ENCODE measurements at places on chromosomes 11 and 22. TPM values are rescaled to one million over a fixed set of nuclear protein-coding genes. Genes with fewer than 3 reads are reported as not detected.

GRCh38 chr11:58318532-58318931 lies 40.3 kb downstream of the OR5B17 start:
- DNase-seq = no peak

- DNase-seq = no peak
Observed at GRCh38 chr11:130611791-130612251, 163.4 kb downstream of the ADAMTS15 start.

- no peak for DNase-seq
Observed at GRCh38 chr11:34624069-34624468, 3.2 kb downstream of the EHF start.

DNA sequence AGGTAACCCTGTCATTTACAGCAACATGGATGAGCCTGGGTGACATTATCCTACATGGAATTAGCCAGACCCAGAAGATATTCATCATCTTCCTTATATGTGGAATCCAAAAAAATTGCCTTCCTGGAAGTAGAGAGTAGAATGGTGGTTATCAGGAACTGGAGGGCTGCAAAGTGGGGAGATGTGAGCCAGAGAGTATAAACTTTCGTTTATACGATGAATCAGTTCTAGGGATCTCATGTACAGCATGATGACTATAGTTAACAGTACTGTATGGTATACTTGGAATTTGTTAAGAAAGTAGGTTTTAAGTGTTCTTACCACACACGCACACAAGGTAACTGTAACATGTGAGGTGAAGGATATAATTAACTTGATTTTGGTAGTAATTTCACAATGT lies 79.1 kb downstream of the TBC1D22A start:
- no peak for DNase-seq

DNA sequence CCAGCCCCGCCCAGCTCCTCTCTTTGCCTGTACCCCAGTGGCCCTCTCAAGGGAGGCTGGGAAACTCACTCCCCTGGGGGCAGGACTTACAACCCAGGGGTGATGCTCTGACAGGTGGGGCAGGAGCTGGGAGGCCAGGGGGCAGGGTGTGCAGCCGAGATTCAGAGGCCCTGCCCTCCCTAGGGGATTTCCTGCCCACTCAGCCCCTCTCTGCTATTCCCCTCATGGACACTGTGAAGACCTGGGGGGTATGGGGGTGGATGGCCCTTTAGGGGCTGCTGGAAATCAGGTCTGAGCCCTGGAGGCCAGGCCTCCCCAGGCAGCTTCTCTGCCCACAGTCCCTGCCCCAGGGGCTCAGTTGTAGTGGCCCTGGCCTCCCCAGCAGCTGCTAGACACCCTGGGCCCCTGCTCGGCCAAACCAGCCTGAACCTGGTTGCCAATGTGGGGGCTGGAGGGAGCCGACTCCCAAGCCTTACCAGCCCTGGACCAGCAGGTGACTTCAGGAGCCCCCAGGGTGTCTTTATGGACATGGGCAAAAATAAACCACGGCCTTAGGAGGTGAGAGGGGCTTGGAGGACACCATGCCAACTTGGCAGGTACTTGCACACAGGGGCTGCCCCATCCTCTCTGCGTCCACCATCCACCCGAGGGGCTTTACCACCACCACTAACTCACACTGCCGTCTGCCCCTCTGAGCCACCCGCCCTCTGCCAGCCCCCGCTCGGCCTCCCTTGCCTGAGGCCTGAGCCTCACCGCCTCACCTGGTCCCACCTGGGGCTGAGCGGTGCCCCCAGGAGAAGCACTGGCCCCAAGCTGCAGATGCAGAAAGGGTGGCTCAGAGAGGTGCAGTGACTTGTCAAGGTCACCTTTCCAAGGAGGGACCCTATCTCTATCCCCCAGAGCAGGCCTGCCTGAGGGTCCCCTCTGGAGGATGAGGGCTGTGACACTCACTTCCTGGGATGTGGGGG lies 2.8 kb upstream of the PHLDA2 start:
- DNase-seq = no peak

CEP126 gene
- 14.3 TPM for polyA plus RNA-seq

DNA sequence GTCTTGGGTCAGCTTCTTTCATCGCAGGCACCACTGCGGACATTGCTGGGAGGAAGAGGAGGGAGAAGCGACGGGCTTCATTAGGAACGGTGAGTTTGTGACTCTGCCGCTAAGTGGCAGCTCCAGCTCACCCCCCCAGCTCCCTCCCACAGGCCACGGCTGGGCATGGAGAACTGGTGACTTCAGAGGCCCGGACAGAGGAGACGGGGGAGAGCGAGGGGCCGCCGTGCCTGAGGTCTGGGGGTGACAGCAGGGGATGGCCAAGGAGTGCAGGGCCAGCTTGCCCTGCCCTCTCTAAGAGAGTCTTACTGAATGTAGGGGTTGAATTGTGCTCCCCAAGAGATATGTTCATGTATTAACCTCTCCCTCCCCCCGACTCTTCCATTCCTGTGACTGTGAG lies 13.9 kb upstream of the NFAM1 start:
- no peak for DNase-seq

KDM4D gene
- 1.9 TPM for polyA plus RNA-seq

- DNase-seq = no peak
Observed at GRCh38 chr11:6475936-6476335, 2.2 kb upstream of the TRIM3 start.

DNA sequence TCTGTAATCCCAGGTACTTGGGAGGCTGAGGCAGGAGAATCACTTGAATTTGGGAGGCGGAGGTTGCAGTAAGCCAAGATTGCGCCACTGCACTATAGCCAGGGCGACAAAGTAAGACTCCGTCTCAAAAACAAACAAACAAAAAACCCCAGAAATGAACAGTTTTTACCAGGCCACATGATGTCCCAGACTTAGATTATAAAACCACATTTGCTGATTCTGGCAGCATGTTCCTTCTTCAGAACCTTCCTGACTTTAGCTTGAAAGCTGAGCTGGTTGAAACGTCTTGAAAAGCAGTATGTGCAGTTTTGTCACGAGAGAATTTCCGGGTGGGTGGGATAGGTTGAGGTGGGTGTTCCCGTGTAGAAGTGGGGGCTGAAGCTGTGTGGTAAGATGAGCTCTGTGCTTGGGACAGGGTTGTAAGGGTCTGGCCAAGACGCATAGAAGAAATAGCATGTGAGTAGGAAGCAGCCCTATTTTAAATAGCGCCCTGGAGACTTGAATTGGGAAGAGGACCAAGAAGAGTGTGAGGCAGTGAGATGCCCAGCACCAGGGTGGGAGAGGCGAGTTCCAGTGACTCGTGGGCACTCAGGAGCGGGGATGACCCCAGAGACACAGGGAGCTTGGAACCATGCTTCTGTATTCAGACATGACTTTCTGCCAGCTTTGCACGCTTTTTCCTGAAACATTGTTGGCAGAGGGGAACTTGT lies 7.6 kb downstream of the AP2A2 start:
- no peak for DNase-seq

Measured in right lung (tissue), 10 donors.